ENCODE measurements at places on chromosomes 1 and 21.

- no peak for DNase-seq
Observed at GRCh38 chr1:94045465-94046056, 75.4 kb downstream of the ABCA4 start.

GRCh38 chr21:31318971-31319370 is 25.1 kb downstream of the TIAM1 start:
- DNase-seq: no peak

GRCh38 chr1:54888080-54888733 is 1.2 kb upstream of the DHCR24 start:
- no peak for DNase-seq

- DNase-seq: no peak
Observed at GRCh38 chr1:201653233-201653632, 114.3 kb downstream of the NAV1 start.

DNA sequence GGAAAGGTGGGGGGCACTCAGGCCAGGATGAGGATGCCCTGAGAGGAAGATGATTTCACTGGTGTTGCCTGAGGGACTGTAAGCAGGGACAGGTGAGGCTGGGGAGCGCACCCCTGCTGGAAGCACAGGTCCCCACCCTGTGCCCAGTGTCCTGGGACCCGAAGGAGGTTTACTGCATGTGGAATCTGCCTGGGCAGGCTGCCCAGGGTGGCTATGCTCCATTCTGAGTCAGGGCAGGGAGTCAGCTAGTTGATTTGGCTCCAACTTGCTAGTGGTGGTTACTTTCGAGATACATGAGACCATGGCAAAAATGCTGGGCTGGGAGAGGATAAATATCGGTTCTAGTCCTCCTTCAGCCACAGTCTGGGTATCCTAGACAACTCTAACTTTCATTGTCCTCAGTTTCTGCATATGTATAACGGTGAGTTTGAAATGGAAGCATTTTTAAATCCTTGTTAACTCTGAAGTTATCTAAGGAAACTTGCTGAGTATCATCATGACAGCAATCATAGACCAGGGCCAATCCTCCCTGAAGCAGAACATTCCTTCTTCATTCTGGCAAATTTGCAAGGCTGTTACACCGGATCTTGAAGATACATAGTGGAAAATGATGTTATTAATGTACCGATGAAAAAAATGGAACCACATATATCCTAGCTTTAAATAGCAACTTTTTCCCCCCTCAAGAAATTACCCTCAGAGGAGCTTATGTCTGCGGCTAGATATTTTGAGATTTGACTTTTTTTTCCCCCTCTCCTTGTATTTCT is 7.7 kb downstream of the TLR5 start:
- no peak for DNase-seq

DNA sequence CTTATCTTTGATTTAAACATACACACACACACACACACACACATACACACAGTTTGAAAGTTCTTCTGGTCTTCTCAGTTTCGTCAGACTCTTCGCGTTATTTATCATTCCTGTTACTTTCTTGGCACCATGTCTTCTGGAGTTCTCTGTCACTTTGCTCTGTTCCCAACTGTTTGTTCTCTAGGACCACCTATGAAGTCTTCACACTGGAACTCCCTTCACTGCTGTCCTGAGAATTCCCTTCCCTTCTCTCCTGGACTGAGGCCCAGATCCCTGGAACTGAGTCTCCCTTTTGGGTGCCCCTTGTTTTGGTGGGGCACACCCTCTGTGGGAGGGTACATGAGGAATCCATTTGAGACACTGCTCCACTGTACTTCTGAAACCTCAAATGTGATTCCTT is 30.5 kb downstream of the ALG14 start:
- DNase-seq: no peak

DNA sequence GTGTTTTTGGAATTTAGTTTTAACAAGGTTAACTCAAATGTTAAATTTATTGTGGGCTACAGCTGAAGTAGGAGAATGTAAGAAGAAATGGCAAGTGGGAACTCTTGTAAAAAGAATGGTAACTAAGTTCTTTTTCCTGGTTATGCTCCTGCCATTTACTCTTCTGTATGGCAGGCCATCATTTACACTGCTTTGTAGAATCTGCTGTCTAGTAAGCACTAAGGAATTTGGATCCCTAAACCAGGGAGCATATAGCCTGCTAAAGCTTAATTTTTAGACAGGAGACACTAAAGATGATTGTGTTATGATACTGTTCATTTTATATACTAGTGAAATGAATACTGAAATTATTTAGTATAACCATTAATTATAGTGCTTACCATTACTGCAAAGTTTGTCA is 85.3 kb downstream of the CAMTA1 start:
- no peak for DNase-seq

GRCh38 chr1:246786606-246787238 is 62.5 kb downstream of the SCCPDH start:
- no peak for DNase-seq

DNA sequence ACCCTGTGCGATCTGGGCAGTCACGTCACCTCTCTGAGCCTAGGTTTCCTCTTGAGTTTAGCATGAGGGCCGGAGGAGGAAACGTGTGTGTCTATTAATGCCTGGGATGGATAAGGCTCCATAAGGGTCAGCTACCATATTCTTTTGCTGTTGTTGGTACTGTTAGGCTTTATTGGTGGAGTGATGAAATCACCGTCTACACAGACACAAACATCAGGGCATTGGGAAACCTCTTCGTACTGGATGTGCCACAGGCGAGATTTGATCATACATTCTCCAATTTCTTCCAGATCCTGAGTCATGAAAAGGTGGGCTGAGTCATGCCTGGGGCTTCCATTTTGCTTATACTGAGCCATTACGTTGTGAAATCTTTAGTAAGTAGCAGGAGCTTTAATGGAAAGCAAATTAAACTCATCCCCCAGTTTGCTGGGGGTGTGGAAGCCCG is 24.9 kb upstream of the GRHL3 start:
- DNase-seq: no peak

DNA sequence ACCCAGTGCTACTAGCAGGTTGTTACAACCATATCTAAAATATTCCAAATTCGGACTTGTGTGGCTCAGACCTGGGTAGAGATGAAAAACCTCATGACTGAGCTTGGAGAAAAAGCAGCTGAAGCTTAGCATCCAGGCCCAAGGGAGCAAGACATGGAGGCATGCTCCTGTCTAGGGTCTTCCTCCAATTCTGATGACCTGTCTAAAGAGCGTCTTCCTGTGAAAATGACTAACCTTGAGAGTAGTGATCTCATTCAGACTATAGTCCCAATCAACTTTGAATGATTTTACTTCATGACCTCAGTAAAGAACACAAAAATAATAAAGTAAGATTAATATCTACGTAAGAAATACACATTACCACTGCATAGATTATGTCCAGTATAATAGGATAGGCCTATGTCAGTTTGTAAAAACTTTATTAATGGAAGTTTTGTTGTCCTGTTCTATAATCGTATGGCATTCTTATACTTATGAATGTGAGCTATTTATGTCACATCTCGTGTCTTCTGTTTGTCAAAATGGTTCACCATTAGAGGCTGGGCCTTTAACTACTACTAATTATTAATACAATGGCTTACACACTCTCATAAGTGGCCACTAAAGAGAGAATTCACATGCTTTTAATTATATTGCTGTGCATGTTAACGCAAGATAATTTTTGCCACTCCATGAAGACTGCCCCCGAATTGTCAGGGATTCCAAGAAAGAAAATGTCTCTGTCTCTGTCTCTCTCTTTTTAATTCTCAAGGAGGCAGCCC is 201.3 kb downstream of the NCAM2 start:
- DNase-seq: no peak

GRCh38 chr1:207026104-207026534 is 6.4 kb downstream of the C1orf116 start:
- no peak for DNase-seq

DNA sequence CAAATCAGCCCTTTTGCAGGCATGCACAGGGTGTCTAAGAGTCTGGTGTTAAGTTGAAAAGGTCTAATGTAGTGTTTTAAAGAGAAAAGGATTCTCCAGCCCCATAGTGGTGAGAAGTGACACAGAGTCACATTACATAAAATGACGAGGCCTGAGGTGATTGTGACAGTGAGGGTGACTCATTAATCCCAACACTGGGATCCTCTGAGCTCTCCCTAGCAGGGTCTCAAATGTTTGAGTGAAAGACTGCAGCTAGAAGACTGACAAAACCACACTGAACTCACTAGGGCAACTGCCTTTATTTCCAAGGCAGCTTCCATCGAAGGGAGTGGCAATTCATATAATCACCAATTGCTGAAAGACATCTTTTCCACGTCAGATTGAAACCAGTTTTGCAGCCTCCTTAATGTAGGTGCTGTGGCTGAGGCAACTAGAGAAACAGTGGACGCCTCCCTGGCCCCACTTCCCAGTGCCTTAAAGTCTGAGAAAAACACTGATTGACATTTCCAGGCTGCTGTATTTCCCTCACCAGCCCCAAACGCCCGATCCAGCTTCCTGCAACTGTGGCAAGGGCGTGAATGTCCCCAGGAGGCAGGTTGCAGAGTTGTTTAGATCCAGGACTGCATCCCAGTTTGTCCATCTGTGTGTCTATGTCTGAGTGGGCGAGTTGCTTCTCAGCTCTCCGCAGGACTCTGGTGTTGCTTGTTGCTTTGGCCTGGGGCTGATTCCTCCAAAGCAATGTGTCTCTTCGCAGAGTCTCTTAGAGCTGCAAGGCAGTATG is 81.4 kb downstream of the RUNX1 start:
- DNase-seq: no peak

DNA sequence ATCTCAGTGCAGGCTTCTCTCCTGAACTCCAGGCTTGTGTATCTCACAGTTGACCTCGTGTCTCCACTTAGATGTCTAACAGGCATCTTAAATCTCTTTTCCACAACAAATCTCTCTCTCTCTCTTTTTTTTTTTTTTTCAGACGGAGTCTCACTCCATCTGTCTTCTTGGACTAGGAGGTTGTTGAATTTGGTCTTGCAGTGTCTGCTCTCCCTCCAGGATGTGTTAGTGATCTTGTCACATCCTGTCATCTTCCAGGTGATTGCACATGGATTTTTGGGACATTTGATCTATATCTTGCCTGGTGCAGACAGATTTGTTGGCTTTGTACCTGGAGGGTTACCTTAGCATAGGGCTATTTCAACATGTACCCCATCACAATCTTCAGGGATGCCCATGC is 26.5 kb upstream of the KCNA10 start:
- DNase-seq: no peak

DNA sequence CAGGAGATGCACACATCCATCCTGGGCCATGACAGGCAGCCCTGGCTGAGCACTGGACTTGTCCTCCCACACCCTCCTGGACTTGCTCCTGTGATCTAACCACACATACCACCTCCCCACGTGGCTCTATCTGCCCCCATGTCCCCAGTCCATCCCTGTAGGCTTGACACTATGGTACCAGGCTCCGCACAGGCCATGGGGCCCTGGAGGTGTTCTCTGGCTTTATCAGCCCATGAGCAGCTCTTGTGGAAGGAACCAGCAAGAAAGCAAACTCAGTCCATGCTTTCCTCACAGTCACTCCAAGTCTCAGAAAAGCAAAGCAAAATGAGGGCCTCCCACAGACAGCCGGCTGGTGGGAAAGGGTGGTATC is 61.6 kb downstream of the CD46 start:
- no peak for DNase-seq

Data from cerebellar nuclear complex (tissue), 1 donor.